HepG2 (cell line): ENCODE measurements at places on chromosomes 16 and 17. TPM values are rescaled to one million over a fixed set of nuclear protein-coding genes. Genes with fewer than 3 reads are reported as not detected.

- peaks cover 26% of the 10 kb centered on the region for H3K4me1 ChIP-seq
- no peak for DNase-seq
- H3K36me3 ChIP-seq, result no peaks in the 10 kb centered on the region
- no peak overlapping the region for H3K27ac ChIP-seq
- H3K27me3 ChIP-seq, result no peaks in the 10 kb centered on the region
- no peak overlapping the region for H3K4me3 ChIP-seq
Observed at GRCh38 chr16:50444526-50444925, 75.7 kb upstream of the BRD7 start.

GRCh38 chr16:17578981-17579874 lies 108.5 kb upstream of the XYLT1 start:
- peak; percentile 73 for DNase-seq
- H3K27ac ChIP-seq, result no peak overlapping the region
- H3K4me1 ChIP-seq, result no peaks in the 10 kb centered on the region
- no peak overlapping the region for H3K4me3 ChIP-seq

DNA sequence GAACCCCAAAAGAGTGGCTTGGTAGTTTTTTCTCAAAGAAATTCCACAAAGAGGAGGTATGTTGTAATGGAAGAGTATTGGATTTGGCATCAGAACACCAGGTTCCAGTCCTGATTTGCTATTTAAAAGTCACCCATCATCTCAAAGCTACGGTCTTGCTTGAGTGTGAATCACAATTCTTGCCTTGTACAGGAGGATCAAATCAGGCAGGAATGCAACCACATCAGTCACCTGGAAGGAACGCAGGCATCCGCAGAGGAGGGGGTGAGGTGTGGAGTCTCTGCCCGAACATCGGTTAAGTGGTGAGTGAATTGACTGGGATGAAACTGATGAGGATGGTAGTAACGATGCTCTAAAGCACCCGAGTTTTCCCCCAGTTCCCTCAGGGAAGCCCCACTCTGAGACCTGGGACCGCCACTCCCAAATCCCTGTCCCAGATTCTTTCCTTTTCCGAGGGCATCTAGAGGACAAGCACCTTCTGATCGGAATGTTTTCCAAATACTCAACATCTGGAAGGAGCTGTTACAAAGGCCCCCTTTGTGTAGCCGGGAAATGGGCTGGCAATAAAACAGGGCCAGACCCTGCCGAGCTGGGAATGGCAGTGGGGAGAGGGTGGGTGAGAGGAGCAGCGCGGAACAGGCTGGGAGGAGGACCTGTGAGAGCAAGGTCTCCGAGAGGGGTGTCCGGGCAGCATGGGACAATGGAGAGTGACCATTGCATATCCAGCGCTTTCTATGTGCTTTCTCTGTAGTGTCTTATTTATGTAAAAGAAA lies 469.6 kb downstream of the SLC39A11 start:
- DNase-seq, result no peak
- no peaks in the 10 kb centered on the region for H3K36me3 ChIP-seq
- no peak overlapping the region for H3K4me3 ChIP-seq
- H3K4me1 ChIP-seq, result peaks cover 24% of the 10 kb centered on the region
- no peak overlapping the region for H3K27ac ChIP-seq

GRCh38 chr16:47643323-47644000 lies 182.3 kb downstream of the PHKB start:
- H3K27ac ChIP-seq, result no peak overlapping the region
- H3K4me3 ChIP-seq, result no peak overlapping the region
- peaks cover 21% of the 10 kb centered on the region; the same call in 2 of the 3 replicates for H3K36me3 ChIP-seq
- H3K27me3 ChIP-seq, result no peaks in the 10 kb centered on the region
- H3K4me1 ChIP-seq, result no peaks in the 10 kb centered on the region
- DNase-seq, result no peak

DNA sequence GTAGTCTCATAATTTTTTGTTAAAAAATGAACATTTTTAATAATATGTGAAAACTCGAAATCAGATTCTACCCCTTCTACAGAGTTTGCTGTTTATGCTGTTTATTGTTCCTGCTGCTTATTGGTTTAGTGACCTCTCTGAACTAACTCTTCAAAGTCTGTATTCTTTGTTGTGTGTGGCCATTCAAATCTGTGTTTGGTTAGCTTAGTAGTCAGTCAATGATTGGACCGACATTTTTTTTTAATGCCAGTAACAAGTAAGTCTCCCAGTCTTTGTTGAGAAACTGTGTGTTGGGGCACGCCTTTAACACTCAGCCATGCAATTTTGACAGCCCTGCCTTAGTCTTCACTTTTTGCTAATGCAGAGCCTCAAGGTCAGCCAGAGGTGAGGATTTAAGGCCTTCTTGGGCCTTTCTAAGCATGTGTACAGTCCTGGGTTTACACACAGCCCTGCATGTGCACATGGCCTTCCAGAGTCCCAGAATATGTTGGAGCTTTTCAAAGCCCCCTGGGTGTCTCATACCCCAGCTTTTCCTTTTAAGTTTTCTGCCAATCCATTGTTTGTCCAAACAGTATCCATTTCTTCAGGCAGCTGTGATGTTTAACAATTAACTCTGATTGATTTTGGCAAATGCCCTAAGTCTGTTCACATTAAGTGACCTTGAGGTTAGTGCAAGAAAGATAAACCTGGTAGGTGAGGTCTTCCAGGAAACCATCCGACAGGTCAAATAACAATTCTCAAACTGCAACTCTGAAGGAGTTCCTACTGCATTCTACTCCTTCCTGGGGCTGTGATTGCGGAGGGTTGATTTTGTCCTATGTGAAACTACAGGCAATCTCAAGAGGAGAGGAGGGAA lies 389.3 kb downstream of the PMP22 start:
- no peak for DNase-seq
- no peak overlapping the region for H3K4me3 ChIP-seq
- no peaks in the 10 kb centered on the region for H3K27me3 ChIP-seq
- H3K27ac ChIP-seq, result no peak overlapping the region
- H3K36me3 ChIP-seq, result no peaks in the 10 kb centered on the region
- H3K4me1 ChIP-seq, result peaks cover 9% of the 10 kb centered on the region

DNA sequence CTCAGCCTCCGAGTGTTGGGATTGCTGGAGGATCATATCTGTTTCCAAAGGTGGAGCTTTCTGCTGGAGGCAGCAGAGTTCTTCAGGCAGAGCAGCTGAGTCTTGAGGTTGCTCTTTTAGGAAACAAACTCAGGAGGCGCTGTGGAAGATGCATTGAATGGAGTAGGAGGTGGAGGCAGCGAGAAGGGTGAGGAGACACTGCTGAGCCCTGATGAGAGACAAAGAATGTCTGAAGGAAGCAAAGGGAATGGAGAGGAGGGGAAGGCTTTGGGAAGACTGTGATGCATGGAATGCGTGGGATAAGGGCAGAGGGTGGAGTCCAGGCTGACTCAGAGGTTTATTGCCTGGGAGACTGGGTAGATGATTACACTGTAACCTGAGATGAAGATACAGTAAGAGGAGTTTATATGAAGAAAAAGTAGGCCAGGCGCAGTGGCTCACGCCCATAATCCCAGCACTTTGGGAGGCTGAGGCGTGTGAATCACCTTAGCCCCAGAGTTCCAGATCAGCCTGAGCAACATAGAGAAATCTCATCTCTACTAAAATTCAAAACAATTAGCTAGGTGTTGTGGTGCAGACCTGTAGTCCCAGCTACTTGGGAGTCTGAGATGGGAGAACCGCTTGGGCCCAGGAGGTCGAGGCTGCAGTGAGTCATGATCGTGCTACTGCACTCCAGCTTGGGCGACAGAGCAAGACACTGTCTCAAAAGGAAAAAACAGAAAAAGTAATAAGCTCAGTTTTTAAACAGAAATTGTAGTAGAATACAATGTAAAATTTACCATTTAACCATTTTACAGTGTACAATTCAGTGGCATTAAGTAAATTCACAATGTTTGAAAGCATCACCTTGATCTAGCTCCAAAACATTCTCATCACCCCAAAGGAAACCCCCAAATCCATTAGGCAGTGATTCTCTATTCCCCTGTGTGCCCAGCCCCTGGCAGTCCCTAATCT lies 17.8 kb upstream of the TMEM219 start:
- H3K4me1 ChIP-seq, result peaks cover 37% of the 10 kb centered on the region
- peak overlapping the region; percentile 62 for H3K27ac ChIP-seq
- H3K4me3 ChIP-seq, result peak overlapping the region; percentile 51
- H3K36me3 ChIP-seq, result no peaks in the 10 kb centered on the region
- peak; percentile 91 for DNase-seq

SBK1 gene
- total RNA-seq, result 0.15 and 0.18 TPM in 2 replicates

RRAD gene
- total RNA-seq, result 0.80 and 1.0 TPM in 2 replicates

SYCE1L gene
- 0.22 TPM in 1 of 2 replicates, not detected in the other for total RNA-seq

DNA sequence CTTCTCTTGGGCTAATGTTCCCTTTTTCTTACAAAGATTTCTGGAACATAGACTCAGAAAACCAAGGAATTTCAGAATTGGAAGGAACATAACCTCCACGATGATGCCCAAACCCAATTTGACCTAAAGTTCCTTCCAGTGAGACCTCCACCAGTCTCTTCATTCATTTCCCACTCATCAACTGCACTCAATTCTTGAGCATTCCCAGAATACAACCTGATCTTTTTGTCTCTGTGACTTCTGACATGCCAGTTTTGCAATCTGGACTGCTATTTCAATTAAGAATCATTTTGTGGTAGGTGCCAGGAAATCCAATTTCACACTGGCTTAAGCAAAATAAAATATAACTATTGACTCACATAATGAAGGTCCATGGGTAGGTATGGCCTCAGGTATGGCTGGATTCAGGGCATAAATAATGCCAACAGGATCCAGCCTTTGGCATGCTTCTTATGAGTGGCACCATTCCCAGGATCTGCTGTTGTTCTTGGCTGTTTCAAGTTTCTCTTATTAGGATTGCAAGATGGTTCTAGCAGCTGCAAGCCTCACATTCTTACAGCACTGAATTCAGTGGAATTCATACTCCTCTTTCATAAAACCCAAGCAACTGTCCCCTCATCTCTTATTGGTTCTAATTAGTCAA lies 184.3 kb downstream of the HS3ST4 start:
- H3K36me3 ChIP-seq, result no peaks in the 10 kb centered on the region
- H3K4me3 ChIP-seq, result no peak overlapping the region
- no peaks in the 10 kb centered on the region for H3K27me3 ChIP-seq
- no peak overlapping the region for H3K27ac ChIP-seq
- DNase-seq, result no peak
- H3K4me1 ChIP-seq, result no peaks in the 10 kb centered on the region

DNA sequence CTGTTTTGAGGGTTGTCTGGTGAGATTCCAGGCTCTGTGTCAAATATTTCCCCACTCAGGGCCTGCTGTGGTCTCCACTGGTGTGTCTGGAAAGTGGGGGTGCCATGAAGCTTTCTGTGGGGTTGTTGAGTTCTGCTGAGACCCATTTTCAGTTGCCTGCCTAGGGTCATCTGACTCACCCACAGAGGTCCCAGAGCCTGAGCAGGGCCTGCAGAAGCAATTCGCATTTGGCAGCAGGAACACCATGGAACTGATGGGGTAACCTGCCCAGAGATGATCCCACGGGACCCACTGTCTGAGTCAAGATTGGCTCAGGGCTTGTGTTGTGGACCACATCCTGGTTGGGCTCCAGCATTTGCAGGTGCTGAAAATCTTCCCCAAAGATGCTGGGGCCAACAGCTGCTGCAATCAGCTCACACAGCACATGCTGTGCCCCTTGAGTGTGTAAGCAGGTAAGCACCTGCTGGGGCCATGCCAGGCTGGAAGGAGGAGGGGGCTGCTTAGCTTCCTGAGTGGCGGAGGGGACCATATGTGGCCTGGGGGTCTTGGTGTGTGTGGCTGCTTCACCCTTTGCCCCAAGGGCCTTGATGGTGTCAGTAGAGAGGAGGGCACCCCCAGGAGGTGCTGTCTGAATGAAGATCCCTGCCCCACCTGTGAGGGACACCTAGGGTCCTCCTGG lies 1726.1 kb downstream of the TP53TG3F start:
- H3K36me3 ChIP-seq, result no peaks in the 10 kb centered on the region
- H3K4me3 ChIP-seq, result no peak overlapping the region
- no peak for DNase-seq
- no peak overlapping the region for H3K27ac ChIP-seq
- no peaks in the 10 kb centered on the region for H3K27me3 ChIP-seq
- H3K4me1 ChIP-seq, result no peaks in the 10 kb centered on the region

CFAP119 gene
- total RNA-seq, result 1.2 and 6.4 TPM in 2 replicates

- H3K27ac ChIP-seq, result no peak overlapping the region
- no peaks in the 10 kb centered on the region for H3K27me3 ChIP-seq
- no peak for DNase-seq
- H3K4me3 ChIP-seq, result no peak overlapping the region
- peaks cover 13% of the 10 kb centered on the region for H3K36me3 ChIP-seq
Observed at GRCh38 chr17:73211745-73212144, 18.9 kb downstream of the COG1 start.

DNA sequence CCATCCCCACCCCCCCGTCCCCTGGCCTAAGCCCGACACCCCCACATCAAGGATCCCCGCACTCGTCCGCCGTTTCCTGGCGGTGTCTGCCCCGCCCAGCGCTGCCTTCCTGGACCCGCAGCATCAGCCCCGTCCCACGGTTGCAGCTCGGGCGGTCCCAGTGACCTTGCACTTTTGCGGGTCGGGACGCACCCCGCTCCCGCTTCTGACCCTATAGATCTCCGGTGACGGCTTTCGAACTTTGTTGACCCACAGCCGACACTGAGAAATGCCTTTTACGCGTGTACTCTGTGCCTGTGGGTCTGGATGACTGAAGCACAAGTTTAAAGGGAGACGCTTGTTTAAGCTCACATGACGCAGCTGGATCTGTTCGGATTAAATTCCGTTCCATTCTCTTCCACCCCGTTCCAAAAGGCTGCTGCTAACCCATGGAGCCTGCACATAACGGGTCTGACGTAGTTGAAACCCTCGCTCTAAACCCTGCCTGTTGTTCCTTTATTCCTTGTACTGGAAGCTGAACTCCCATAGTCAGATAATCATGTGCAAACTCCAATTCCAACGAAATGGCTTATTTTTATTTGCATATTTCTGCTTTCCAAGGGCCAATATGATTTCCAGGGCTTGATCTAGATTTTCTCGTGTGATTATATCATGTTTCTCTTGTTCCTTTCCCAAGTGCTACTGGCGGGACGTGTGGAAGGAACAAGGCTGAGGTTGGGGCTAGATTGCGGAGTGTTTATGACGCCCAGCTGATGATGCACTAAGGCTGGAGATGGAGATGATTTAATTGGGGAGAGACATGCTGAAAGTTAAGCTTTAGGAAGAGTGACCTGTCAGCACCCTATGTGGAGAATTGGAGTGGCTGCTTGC lies 834 bp downstream of the FLYWCH1 start:
- peak overlapping the region; percentile 65 for H3K4me3 ChIP-seq
- H3K4me1 ChIP-seq, result peaks cover 18% of the 10 kb centered on the region
- H3K27me3 ChIP-seq, result no peaks in the 10 kb centered on the region
- H3K27ac ChIP-seq, result no peak overlapping the region
- DNase-seq, result peak; percentile 6

GCGR gene
- total RNA-seq, result 0.13 TPM in 1 of 2 replicates, not detected in the other

GRCh38 chr17:57861790-57862693 lies 12.2 kb upstream of the MRPS23 start:
- peak; percentile 54 for DNase-seq
- no peaks in the 10 kb centered on the region; the same call in 2 of the 3 replicates for H3K27me3 ChIP-seq
- H3K4me1 ChIP-seq, result peaks cover 59% of the 10 kb centered on the region
- peak overlapping the region; percentile 77 for H3K27ac ChIP-seq

GRCh38 chr17:43314611-43315011 lies 80.8 kb upstream of the RNU2-1 start:
- 0 out of 3 replicates have a peak, but pooled peaks cover 2% of the 10 kb centered on the region for H3K27me3 ChIP-seq
- H3K4me3 ChIP-seq, result no peak overlapping the region
- H3K4me1 ChIP-seq, result peaks cover 20% of the 10 kb centered on the region
- no peak for DNase-seq
- H3K36me3 ChIP-seq, result no peaks in the 10 kb centered on the region
